ENCODE measurements at places on chromosomes 16 and 17.

- no peak for DNase-seq
Observed at GRCh38 chr17:48745381-48746275, 17.1 kb upstream of the HOXB13 start.

DNA sequence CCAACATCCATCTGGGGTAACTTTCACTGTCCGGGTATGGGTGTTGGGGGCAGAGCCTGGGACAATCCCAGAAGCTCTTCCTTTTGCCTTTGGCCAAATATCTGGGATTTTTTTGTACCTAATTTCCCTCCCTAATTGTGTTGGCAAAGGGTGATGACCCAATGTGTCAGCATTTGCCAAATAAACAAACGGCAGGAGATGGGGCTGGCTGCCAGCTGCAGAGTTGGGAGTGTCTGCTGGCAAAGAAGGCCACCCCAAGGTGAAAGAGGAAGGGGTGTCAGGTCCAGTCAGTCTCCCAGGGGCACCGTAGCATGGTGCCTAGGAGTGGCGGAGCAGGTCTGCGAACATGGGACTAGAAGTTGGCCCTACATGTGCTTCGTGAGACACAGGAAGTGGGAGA is 73.0 kb downstream of the SLC6A2 start:
- DNase-seq: no peak

- no peak for DNase-seq
Observed at GRCh38 chr16:49345829-49346228, 27.8 kb upstream of the C16orf78 start.

- DNase-seq: no peak
Observed at GRCh38 chr17:50219342-50219741, 17.9 kb upstream of the COL1A1 start.

- DNase-seq: no peak
Observed at GRCh38 chr17:60851181-60851580, 173.5 kb downstream of the BCAS3 start.

GRCh38 chr17:5667871-5668270 is 83.6 kb upstream of the NLRP1 start:
- no peak for DNase-seq

GRCh38 chr16:68732741-68733399 is 4.2 kb upstream of the CDH1 start:
- no peak for DNase-seq

DNA sequence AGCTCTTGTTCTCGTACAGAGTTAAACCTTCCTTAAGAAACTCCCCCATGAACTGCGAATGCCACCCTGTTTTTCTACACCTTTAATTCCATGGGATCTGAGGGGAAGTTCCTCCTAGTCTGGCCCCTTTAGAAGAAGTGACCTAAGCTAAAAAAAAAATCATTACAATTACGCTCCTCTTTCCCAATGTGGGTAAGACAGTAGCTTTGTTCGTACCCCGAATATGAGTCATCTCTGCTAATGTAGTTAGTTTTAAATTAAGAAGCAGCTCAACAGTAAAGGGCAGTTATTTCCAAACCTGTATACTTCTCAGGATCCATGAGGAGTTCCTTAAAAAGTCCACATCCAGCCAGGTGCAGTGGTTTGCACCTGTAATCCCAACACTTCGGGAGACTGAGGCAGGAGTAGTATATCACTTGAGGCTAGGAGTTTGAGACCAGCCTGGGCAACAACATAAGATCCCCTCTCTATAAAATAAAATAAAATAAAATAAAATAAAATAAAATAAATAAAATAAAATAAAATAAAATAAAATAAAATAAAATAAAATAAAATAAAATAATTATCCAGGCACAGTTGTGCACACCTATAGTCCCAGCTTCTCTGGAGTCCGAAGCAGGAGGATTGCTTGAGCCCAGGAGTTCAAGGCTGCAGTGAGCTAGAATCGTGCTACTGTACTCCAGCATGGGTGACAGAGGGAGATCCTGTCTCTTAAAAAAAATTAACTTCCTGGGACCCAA is 26.1 kb downstream of the RCVRN start:
- DNase-seq: no peak

DNA sequence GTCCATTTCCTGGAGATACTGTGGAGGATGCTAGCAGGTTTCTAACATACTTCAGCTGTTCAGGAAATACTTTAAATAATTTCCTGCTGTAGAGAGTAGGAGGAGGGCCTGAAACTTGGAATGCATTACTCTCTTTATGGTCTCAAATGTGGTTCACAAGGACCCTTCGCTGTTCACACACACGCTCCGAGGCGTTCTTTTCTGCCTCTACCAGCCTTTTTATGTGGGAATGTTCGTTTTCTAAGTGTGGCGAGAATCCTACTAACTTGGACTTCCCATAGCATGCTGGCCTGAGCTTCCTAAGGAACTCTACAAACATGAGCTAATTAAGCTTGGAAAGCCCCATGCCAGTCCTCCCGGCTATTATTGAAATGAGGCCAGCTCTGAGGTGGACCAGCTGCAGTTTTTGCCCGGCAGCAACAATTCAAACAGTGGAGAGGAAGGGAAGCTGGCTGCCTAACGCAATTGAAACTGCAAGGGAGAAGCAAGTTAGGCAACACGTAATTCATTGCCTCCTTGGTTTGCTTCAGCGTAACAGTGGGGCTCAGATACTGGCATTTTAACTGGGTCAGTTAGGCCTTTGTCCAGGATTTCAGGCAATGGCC is 18.9 kb downstream of the KPNA2 start:
- DNase-seq: no peak

- DNase-seq: no peak
Observed at GRCh38 chr17:68198931-68199836, 48.7 kb upstream of the AMZ2 start.

DNA sequence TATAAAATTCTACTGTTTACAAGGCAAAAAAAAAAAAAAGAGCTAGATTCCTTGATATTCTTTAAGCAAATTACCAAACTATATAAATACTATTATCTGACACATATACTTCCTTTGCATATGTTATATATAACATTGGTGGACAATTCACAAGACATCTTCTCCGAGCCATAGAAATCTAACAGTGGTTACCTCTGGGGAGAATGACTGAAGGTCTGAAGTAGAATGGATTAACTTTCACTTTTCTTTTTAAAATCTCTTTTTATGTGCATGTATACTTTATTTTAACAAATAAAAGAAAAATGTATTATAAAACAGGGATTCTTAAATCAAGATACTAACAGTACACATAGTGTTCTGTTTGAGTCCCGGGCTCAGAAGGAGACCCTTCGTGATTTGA is 131.0 kb downstream of the MRTFB start:
- DNase-seq: no peak

DNA sequence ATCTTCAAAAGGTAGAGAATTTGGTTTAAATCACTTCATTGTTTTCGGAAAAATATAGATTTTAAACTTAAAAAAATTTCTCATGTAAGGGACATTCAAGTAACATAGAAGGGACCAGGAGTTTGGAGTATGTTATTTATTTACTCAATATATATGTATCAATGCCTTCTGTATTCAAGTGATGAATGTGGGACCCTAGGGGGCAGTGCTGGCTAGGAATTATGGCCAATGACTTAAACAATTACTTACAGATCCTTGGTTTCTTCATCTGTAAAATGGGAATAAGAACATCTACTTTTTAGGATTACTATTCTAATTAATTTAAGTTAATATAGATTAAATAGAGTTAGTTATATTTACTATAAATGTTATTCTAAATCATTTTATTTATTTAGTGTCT is 886.3 kb upstream of the RBFOX1 start:
- DNase-seq: no peak

- DNase-seq: no peak
Observed at GRCh38 chr16:68833251-68833650, 10.1 kb upstream of the TANGO6 start.

DNA sequence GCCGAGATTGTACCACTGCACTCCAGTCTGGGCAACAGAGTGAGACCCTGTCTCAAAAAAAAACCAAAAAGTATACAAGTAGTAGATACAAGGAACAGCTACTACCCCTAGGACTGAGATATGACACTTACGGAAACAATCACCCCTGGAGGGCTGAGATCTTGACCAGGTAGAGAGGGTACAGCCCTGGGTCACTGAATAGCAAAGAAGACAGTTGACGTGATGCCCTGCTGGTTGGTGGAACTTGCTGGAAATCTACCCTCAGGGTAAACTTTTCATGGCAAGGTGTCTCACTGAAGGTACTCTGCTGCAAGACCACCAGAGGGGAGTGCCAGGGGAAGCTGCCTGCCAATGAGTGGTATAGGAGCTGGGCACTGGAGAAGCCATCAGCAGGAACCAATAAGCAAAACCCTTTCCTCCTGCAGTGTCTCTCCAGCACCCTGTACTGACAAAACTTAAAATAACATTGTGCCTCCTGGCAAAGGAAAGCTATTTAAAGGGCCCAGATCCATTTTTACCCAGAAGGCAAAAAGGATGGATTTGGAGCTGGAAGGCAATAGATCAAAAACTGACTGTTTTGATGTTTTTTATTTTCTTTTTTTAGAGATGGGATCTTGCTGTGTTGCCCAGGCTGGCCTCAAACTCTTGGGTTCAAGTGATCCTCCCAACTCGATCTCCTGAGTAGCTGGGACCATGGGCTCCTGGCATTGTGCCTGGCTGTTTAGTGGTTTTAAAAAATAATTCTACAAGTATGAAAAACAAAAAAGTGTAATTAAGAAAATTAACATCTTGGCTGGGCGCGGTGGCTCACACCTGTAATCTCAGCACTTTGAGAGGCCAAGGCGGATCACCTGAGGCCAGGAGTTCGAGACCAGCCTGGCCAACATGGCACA is 11.3 kb upstream of the PDXDC1 start:
- DNase-seq: no peak

GRCh38 chr16:2474877-2475412 is at the start of gene TBC1D24:
Gene TBC1D24, plus strand, starts transcription at chr16:2475127. Its CDS starts 21,022 bp downstream, at chr16:2496149.
- DNase-seq: peak; percentile 37
